Urinary bladder (tissue), 4 donors: ENCODE measurements at places on chromosomes 6 and 20. TPM values are rescaled to one million over a fixed set of nuclear protein-coding genes. Genes with fewer than 3 reads are reported as not detected.

GJA10 gene
- total RNA-seq, result not detected

E2F1 gene
- total RNA-seq, result 6.6 TPM

COL9A1 gene
- total RNA-seq, result 46.7 TPM

CD83 gene
- total RNA-seq, result 16.9 TPM

SLC17A9 gene
- 8.9 TPM for total RNA-seq

MYMX gene
- not detected for total RNA-seq

TUBB1 gene
- total RNA-seq, result 0.58 TPM
